Type B pancreatic cell (in vitro differentiated cells): ENCODE measurements at places on chromosomes 11 and 22.

- no peak for DNase-seq
These were observed 5.5 kb downstream of the CATSPER1 start for GRCh38 chr11:66020618-66021357.

GRCh38 chr11:17229481-17230152, 21.8 kb upstream of the PIK3C2A start:
- no peak for DNase-seq

DNA sequence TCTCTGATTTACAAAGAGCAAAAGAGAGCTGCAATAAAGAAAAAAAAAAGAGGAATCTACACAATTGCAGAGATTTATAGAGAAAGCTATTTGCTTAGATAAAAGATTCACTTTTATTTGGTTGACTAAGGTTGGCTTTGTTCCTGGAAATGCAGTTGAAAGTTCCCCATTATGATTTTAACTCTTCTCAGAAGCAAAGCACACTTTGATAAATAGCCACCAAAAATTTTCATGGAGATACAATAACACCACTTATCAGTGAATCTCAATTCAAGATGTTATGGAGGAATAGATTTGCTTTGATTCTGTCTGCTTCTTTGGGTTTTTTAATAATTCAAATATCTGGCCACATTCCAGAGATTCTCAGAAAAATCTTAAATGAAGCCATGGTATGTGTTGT, 88.5 kb upstream of the ANO3 start:
- no peak for DNase-seq

DNA sequence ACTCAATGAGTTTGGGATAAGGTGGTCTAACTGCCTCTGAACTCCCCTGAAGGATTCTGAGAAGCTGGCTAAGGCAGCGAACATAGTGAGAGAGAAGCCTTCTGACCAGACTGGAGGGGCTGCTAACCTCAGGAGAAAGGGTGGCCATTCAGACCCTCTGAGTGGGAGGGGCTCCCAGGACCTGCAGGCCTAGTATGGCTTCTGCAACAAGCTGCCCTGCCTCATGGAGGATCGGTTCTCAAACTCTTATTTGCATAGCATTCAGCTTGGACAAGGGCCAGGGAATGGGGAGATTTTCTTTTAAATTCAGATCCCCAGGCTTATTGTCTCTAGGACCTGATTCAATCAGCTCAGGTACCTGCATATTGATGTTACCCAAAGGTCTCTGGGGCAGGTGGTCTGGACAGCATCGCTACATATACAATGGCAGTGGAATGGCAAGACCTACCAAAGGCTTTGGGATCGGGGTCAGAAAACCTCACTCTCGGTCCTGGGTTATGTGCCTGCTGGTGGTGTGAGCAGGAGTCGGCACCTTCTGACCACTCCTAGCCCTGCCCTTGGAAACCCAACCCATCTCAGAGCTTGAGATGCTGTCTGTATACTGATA, 599.1 kb downstream of the BRD1 start:
- peak; percentile 32 for DNase-seq

DNA sequence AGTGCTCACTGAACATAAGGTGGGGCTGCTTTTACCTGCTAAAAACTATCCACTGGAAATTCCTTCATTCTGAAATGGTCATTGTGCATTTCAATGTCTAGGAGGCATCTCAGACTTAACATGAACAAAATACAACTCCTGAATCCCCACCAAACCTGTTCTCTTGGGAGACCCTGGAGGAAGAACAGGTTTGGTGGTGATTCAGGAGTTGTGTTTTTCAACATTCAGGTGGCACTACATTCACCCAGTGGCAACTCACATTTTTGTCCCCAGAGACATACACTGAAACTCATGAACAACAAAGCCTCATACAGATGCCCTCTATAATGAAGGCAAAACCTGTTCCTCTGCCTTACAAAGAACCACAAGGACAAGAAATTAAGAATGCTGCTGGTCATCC, 64.3 kb upstream of the CYP2D6 start:
- no peak for DNase-seq

- DNase-seq, result no peak
These were observed 122.4 kb downstream of the WT1 start for GRCh38 chr11:32312865-32313403.

DNA sequence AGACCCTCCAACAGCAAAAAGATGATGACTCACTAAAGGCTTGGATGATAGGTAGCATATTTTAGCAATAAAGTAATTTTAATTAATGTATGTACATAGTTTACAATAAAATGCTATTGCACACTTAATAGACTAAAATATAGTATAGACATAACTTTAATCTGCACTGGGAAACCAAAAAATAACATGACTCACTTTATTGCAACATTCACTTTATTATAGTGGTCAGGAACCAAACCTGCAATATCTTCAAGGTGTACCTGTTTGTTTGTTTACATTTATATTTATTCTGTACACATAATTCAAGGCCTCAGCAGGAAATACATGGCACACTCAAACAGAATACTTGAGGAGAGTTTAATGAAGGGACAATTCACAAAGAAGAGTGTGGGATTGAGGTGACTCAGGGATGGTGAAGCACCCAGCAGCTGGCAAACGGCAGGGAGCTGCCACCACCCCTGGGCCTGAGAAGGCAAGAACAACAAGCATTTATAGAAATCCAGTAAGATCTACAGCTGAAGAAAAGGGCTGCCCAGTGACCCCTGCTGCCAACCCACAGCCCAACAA, 51.5 kb upstream of the POU2AF2 start:
- no peak for DNase-seq

GRCh38 chr11:14015711-14016110, 53.2 kb downstream of the SPON1 start:
- no peak for DNase-seq

- DNase-seq, result no peak
These were observed 328.7 kb upstream of the LRRC4C start for GRCh38 chr11:41788177-41788576.

- DNase-seq, result no peak
These were observed 1.4 kb downstream of the PI4KA start for GRCh38 chr22:20857247-20857643.
